ENCODE measurements at places on chromosomes 12 and 14.
A peak's percentile ranks its signal among the peaks of the same experiment; 100 is the strongest.

- no peak for DNase-seq
Measured at GRCh38 chr12:92938638-92939037, 9.5 kb upstream of the EEA1 start.

GRCh38 chr12:54680374-54680773, 32.2 kb upstream of the DCD start:
- DNase-seq: peak; percentile 20

DNA sequence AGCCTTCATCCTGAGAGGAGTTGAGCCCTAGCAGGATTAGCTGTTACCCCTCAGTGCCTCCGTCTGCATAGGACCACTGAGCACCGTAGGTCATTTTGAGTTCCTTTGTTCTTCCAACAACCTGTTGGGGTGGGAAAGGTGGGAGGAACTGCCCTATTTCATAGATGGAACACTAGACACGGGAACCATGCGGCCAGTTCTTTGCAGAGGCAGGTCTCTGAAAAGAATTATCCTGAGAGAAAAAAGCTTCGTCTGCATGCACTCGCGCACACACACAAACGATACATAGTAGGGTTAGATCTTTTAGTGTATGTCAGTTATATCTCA, 28.5 kb downstream of the TRAFD1 start:
- DNase-seq: no peak

DNA sequence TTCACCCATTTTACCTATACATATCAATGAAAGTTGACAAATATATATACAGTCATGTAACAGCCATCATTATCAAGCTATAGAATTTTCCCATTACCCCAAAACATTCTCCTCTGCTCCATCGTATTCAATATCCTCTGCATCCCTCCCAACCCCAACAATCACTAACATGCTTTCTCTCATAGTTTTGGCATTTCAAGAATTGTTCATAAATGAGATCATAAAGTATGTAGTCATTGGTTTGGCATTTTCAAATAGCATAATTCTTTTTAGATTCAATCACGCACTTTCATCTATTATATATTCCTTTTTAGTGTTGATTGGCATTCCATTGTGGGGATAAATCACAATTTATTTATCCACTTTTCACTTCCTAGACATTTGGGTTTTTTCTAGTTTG, 866.0 kb upstream of the TMEM132C start:
- no peak for DNase-seq

DNA sequence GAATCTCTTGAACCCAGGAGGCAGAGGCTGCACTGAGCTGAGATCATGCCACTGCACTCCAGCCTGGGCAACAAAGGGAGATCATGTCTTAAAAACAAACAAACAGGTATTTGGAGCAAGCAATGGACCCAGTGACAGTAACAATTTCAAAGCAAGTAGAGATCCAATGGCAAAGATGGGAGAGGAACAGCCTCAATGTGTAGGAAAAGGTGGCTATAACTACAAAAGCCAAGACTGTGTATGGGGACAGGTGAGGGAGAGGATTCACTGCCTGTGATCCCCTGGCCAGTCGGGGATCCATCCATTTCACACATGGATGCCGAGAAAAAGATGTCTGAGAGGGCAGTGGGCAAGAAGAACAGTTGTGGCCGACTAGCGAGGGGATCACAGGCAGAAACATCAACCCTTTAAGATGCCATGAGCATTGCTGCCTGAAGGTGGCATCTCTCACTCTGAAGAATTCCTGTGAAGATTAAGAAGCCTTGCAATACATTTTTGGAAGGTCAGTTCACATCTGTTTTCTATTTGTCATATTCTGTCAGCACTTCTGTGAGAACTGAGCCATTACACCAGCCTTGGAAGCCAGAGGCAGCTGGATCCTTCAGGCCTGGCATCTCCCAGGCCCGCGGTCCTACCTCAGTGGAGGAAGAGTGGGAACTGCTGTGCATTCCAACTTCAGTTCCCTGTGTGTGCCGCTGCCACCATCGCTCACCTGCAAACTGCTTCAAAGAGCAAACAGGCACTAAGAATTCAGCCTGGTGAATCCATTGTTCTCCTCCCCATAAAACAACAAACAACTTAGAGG, 54.5 kb upstream of the FRS2 start:
- DNase-seq: peak; percentile 96

DNA sequence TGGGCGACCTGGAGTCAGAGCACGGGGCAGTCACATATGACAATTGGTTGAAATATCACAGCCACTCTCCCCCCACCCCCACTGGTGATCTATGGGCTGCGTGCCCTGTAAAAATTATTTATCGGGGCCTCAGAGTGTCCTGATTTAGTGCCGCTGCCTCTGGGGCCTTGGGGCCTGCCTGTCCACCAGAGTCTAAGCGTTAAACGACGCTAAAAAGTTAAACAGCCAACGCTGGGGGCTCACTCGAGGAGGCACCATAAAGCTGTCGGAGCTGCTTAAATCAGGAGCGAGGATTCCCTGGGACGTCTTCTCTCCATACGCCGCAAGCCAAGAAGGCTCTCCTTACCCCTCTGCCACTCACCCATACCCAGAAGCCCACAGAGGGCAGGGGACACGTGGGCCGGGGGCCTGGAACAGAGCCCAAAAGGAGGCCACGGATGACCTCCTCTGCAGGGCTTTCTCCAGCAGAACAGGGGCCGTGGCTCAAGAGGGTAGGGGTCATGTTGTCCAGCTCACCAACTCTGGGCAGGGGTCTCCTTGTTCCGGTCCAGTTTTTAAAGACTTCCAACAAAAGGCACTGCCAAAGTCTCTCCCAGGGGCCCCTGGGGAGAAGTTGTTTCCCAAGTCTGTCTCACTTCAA, 42.2 kb downstream of the SMUG1 start:
- DNase-seq: no peak

- no peak for DNase-seq
Measured at GRCh38 chr14:49930720-49931119, 37.8 kb downstream of the ARF6 start.

- DNase-seq: peak; percentile 28
Measured at GRCh38 chr14:20302042-20302755, 3.6 kb downstream of the TTC5 start.

DNA sequence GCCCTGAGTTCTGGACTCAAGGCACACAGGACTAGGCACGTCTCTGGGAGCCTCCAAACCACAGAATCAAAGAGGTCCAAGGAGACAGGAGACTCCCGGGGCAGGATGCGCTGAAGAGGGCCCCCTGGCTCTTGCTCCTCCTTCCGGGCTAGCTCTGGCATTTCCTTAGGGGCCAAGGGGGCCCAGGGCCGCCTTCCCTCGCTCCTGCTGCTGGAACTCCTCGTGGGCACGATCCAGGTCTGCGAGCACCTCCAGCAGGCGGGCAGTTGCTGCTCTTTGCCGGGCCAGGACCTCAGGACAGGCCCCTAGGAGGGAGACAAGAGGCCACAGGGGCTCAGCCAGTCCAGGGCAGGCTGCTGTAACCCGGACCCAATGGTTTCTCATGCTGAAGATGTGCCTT, 35.8 kb downstream of the RASAL1 start:
- DNase-seq: no peak

DNA sequence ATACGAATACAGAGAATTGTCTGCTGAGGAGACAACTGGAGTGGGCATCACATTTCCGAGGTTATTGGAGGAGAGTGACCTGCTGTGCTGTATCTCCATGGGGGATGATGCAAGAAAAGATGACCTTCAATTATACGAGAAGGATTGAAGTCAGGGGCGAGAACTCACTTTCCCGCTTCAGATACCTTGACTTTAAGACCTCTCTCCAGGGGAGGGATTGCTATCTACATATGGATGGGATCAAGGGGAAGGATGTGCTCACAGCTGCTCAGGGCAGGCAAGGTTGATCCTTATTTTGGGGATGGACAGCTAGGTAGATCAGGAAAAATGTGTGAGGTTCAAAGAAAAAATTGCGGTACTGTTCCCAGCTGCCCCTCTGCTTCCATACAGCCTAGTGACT, 24.4 kb downstream of the NEUROD4 start:
- DNase-seq: no peak

DNA sequence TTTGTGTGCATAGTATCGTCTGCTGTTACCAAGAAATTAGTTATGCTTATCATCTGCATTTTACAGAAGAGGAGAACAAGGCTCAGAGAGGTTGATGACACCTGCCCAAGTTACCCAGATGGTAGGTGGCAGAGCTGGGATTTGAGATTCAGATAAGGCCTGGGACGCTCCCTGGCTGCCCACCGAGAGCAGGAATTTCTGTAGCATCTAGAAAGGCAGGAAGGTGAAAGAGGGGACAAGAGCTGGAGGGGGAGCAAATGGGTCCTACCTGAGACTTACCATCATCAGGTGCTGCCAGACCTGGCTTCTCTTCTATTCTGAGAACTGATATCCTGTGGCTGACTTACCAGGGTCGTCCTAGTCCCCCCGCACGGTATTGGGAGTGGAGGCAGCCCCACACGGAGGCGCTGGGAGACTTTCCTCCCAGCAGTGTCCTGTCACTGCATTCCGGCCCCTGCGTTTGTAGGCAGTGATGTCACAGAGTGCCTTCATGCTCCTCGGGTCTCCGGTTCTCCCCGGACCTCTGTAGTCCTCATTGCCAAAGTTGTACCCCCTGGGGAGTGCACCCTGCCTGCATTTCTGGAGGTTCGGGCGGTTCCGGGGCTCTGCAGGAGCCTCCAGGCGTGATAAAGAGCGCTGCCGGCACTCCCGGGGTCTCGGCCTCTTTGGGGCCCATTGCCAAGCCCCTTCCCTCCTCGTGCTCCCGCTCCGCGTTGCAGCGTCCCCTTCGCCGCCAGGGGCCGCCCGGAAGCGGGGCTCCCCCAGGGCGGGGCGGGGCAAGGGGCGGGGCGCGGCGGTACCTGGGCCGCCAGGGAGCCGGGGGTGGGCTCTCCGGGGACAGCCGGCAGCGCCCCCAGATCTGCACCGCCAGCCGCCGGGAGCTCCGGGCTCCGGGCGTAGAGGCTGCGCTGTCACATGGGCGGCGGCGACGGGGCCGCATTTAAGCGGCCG, at the start of gene CABP1:
Gene CABP1, plus strand, starts transcription at position 856 of the 951 bp plus-strand sequence. Its CDS starts 60 bp downstream, at position 916.
- DNase-seq: no peak

GRCh38 chr12:1435456-1435855, 158.9 kb downstream of the FBXL14 start:
- peak; percentile 65 for DNase-seq

- DNase-seq: no peak
Measured at GRCh38 chr12:118964988-118965387, 16.4 kb upstream of the SRRM4 start.

Data from amniotic epithelial cell (primary cell).